Activated T-helper 1 cell treated with anti-CD3 and anti-CD28 coated beads, Interleukin-12 subunit alpha, Interleukin-12 subunit beta, Interleukin-2, Interleukin-4 antibody, amounts not matched to agents 30 ng/mL and 10 ng/mL and 1 ng/mL, durations not matched to agents 14 hours and 24 hours and 36 hours (primary cell): ENCODE measurements at places on chromosomes 7 and 10.

DNA sequence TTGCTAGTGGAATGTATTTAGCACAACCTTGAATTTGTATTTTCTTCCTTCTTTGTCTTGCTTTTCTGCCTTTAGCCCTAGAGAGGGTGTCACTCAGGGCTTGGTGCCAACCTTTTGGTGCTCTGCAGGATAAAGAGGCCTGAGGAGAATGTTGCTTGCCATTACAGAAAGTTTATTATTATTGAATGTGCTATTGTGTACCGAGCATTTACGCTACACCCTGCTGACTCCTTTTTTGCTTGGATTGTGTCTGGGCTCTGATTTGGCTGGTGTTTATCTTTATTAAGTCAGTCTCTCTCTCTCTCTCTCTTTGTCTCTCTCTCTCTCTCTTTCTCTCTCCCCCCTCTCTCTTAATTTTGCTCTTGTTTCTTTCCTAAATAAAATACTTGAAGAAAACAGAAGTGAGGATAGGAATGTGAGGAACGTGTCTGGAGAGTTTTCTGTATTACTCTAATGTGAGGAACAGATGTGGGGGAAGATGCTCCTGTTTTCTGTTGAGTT lies 284.4 kb upstream of the PHYHIPL start:
- no peak for DNase-seq

DNA sequence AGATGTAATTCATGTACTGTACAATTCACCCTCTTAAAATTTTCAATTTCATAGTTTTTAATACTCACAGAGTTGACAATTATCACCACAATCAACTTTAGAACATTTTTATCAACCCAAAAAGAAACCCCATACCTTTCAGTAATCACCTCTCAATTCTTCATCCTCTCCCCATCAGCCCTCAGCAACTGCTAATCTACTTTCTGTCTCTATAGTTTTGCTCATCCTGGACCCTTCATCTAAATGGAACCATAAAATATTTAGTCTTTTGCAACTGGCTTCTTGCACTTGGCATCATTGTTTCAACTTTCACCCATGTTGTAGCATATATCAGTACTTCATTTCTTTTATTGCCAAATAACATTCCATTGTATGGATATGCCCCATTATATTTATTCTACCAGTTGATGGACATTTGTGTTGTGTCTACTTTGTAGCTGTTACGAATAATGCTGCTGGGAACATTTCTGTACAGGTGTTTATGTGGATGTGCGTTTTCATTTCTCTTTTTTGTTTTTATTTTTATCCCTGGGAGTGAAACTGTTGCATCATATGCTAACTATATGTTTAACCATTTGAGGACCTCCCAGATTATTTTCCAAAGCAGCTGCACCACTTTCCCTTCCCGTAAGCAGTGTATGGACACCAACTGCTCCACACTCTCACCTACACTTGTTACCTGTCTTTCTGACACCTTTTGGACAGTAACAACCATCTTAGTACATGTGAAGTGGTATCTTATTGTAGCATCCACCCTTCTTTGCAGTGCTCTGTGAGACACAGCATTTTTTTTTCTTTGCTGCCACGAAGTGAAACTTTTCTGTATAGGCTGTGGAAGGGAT lies 65.4 kb upstream of the APBB1IP start:
- DNase-seq = no peak

- no peak for DNase-seq
These were observed 53.7 kb downstream of the C1GALT1 start for GRCh38 chr7:7236041-7236440.

- no peak for DNase-seq
These were observed 55.0 kb downstream of the ST7 start for GRCh38 chr7:117008118-117008885.

DNA sequence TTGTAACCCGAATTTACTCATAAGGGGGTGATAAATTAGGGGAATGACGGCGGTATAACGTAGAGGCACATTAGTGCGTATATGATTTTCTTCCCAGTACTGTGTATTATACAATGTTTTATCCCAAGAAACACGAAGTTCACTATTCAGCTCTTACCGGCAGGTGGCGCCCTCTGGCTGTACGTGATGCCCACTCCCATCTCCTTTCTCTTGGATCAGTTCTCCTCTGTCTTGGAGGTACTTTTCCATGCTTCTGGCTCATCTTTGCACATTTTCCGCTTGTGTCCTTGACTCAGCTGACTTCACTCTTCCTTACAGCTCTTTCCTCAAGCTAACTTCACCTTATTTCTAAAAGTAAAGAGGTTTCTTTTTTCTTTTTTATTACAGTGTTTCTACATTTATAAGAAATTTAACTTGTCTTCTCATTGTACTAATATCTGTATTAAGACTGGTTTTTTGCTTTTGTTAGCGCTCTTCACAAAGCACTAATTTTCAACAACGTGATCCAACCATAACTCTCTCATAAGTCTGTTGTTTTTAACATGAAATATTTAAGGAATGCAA lies 21.3 kb downstream of the TMEM176B start:
- peak; percentile 54 for DNase-seq

DNA sequence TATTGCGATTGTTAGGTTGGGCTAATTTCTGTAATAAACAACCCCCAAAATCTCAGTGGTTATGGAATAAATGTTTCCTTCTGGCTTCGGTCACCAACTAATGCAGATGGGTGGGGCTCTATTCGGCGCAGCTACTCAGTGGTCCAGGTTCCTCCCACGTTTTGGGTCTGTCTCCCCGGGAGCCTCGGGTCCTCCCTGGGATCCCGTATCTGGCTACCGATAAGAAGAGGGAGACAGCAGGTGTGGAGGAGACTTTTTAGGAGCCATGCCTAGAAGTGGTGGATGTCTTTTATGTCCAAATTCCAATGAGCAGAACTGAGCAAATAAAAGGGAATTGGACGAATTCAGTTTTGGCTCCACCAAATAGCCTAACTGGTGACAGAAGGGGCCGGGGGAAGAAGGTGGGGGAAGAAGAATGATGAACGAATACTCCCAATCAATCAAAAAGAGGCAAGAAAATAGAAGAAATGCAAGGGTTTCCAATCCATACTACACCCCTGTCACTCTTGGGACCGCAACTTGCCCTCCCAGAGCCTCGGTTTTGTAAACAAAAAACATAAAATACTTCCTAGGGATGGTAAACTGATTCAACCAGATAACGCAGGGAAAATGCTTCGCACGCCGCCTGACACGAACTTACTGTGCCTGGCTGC lies 498 bp upstream of the C10orf53 start:
- DNase-seq = no peak

DNA sequence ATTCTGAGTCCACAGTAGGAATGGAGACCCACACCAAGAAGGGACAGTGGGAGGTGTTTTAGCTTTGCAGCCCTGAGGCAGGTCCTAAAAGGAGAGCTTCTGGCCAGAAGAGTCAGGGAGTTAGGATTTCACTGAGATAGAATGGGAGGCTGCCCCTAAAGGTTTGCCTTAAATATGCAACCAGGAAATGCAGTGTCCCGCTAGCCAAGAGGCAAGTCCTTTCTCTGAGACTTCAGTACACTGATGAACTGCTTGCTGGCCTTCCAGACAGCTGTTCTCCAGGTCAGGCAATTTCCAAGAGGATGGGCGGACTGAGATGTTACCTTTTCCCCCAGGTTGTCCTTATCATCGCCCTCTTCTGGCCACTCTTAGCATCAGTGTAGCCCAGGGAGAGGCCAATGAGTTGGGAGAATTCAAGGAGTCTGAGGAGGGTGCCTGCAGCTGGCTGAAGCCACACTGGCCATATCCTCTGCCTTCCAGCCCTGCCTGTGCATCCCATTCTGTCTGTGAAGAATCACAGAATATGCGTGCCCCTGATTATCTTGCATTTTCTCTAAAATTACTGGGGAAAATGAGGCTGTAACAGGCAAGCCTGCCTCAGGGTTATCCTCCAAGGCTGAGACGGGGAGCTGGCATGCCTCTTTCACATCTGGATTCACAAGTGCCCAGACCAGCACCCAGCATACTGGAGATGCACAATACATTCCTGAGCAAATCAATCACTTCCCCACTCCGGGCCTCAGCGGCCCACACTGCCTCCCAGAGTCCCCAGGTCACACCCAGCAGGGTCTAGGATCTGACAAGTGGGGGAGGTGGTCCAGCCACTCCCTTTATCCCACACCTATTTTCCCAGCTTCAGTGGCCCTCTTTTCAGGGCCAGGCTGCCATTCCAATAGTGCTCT lies 2.4 kb downstream of the TLL2 start:
- DNase-seq = no peak

DNA sequence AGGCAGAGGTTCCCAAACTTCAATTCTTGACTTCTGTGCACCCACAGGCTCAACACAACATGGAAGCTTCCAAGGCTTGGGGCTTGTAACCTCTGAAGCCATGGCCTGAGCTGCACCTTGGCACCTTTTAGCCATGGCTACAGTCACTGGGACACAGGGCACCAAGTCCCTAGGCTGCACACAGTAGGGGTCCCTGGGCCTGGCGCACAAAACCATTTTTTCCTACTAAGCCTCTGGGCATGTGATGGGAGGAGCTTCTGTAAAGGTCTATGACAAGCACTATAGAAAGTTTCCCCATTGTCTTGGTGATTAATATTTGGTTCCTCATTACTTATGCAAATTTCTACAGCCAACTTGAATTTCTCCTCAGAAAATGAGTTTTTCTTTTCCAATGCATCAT lies 420.9 kb upstream of the GRM3 start:
- DNase-seq = no peak

- DNase-seq = no peak
These were observed 178.8 kb downstream of the ELFN1 start for GRCh38 chr7:1848911-1849311.

DNA sequence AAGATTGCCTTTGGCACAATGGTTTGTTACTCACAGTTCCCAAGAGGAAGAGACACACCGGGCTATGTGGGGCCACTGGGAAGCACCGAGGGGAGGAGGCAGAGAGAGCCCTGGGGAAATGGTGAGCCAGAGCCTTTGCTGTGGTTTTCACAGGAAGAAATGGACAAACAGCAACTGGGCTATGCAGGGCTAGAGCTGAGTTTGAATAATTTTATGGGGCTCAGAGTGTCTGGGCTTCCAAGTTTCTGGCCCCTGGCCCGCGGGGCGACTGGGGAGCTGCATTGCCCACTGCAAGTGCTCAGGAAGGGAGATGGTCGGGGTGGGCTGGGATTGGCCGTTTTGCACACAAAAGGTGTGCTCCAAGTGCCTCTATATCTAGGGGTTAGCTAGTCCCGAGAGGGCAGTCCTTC lies 92.6 kb downstream of the CHST15 start:
- DNase-seq = no peak

- no peak for DNase-seq
These were observed 25.9 kb upstream of the YAE1 start for GRCh38 chr7:39540320-39540719.

GRCh38 chr7:147775516-147776284 lies 814.9 kb upstream of the C7orf33 start:
- DNase-seq = no peak

DNA sequence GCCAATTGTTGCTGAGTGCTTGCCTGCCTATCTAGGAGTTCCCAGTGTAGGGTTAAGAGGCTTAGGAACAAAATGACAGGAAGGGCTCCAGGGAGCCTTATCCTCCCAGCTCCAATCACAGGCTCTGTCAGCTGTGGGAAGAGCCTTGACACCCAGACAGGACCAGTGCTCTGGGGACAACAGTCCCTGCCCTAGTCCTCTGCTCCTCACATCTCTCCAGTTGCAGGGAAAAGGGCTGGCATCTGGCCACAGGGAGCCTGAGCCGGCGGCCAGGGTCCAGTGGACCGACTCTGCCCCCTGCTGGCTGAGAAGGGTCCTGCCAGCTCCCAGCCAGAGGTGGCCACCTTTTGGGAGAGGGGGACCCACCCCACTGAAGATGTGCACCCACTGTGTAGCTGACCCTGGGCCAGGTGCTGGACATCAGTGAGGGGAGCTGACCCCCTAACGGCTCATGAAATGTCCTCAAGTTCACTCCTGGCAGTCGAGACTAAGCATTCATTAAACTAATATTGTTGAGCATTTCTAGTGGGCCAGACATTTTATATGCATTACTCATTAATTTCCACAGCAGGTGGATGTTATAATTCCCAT lies 17.6 kb downstream of the DNAJB12 start:
- DNase-seq = peak; percentile 49

- no peak for DNase-seq
These were observed 100.3 kb downstream of the MCU start for GRCh38 chr10:72792288-72792687.

DNA sequence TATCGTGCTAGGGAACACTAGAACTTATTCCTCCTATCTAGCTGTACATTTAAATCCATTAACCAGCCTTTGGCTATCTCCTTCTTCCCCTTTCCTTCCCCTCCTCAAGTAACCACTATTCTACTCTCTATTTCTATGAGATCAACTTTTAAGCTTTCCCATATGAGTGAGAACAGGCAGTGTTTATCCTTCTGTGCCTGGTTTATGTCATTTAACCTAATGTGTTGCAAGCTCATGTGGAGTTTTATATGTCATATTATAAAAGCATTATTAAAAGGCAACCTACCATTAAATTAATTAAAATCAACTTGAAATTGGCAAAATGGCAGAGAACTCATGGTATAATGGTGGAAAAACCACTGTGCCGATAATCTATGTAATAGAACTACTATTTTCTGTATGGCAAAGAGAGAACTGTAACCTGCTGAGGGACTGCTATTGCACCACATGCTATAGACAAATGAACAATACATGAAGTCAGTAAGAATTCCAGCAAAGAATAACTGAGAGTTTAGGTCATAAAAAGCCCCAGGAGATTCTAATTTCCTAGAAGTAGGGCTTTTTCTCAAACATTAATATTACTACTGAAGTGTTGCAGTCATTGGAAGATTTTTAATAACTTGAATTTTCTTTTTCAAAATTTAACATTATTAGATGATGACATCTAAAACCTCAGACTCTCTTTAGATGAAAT lies 81.8 kb downstream of the LRRN3 start:
- DNase-seq = no peak

DNA sequence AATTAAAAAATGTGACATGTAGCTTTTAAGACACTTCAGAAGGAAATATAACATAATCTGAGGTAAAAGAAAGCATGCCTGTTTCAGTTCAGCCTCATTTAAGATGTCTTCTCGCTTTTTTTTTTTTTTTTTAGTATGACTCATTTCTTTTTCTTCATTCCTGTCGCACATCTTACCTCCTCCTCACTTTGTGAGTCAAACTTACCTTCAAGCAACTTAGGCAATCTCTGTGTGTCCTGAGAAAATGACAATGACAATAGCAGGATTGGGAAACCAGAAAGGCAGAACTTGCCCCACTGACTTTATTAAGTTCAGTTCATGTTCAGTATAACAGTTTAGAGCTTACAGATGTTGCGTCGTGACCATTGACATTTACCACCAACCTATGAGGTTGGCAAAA lies 7.7 kb downstream of the PTN start:
- no peak for DNase-seq

- no peak for DNase-seq
These were observed 66.7 kb upstream of the PODXL start for GRCh38 chr7:131623154-131623553.

DNA sequence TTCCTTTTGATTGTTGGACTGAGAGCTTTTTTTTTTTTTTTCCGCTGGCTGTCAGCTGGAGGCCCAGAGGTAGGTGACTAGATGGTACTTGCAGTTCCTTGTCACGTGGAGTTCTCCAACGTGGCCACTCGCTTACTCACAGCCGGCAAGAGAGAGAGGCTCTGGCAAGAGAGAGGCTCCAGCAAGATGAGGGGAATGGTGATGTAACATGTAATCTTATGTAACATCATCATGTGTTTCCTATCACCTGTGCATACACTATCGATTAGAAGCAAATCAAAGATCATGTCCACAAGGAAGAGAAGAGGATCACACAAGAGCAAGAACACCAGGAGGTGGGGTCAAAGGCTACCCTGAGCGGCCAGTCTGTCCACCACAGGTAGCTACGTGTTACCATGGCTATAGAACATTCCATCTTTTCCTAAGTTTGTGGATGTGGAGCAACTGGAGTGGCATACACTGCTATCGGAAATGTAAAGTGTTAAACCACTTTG lies 4.0 kb upstream of the BORCS7 start:
- no peak for DNase-seq
